ENCODE measurements at places on chromosomes 12 and 14.

DNA sequence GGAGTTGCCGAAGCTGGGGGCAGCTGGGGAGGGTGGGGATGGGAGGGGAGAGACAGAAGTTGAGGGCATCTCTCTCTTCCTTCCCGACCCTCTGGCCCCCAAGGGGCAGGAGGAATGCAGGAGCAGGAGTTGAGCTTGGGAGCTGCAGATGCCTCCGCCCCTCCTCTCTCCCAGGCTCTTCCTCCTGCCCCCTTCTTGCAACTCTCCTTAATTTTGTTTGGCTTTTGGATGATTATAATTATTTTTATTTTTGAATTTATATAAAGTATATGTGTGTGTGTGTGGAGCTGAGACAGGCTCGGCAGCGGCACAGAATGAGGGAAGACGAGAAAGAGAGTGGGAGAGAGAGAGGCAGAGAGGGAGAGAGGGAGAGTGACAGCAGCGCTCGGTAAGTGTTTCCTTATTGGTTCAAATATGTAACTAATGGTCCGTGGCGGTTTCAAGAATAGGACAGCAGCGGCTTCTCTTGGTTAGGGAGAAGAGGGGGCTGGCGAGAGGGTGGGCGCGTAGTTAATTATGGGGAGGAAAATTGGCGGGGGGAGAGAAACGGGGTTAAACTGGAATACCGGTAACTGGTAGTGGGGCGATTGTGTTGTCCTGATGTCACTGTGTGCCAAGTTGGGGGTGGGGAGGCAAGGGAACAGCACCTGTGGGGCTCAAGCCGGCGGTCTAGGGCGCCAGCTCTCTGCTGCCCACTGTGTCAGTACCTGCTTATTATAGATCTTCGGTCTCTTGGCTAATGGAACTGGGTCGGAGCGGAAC is 8.4 kb downstream of the HOXC8 start:
- DNase-seq = no peak

GRCh38 chr14:50001999-50002925 is 109.4 kb downstream of the ARF6 start:
- no peak for DNase-seq

GRCh38 chr12:2902272-2902880 is 11.7 kb downstream of the TULP3 start:
- DNase-seq = no peak

- no peak for DNase-seq
Measured at GRCh38 chr12:116320791-116321217, 43.3 kb upstream of the MED13L start.

DNA sequence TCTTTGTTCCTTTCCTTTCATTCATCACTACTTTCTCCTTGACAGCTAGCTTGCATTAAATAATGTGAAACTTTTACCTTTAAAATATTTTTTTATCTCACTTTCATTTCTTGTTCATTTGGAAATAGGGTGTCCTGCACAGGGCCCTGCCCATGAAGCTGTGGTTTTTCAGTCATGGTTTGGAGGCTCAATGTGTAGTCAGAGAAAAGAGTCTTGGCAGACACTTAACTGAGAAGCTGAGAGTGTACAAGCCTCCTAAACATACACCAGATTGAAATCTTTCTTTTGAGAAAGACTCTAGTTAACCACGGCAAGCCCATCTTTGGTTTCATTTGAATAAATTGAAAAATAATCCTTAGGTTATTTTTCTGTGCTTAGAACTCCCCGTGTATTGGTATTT is 74.2 kb downstream of the KICS2 start:
- no peak for DNase-seq

GRCh38 chr14:50039120-50039517 is 77.3 kb downstream of the VCPKMT start:
- DNase-seq = no peak

DNA sequence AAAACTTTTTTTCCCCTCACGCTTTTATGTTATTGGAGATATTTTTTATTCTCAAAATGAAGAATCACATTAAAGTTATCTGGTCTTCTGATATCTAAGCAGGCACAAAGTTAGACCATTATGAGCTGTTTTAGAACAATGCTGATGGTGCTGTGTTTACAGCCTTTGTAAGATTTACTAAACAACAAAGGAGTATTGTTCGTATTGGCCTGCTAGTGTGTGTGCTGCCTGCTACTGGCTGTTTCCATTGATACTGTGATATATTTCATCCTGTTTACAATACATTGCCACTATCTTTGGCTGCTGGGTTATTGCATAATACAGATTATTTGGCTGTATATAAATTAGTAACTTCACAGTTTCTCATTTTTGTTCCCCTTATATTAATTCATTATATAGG is 220.8 kb downstream of the ITPR2 start:
- DNase-seq = no peak

GRCh38 chr14:35333797-35334743 is 41.9 kb downstream of the PSMA6 start:
- no peak for DNase-seq

GRCh38 chr14:53954551-53955228 is 1.9 kb downstream of the BMP4 start:
- DNase-seq = no peak

DNA sequence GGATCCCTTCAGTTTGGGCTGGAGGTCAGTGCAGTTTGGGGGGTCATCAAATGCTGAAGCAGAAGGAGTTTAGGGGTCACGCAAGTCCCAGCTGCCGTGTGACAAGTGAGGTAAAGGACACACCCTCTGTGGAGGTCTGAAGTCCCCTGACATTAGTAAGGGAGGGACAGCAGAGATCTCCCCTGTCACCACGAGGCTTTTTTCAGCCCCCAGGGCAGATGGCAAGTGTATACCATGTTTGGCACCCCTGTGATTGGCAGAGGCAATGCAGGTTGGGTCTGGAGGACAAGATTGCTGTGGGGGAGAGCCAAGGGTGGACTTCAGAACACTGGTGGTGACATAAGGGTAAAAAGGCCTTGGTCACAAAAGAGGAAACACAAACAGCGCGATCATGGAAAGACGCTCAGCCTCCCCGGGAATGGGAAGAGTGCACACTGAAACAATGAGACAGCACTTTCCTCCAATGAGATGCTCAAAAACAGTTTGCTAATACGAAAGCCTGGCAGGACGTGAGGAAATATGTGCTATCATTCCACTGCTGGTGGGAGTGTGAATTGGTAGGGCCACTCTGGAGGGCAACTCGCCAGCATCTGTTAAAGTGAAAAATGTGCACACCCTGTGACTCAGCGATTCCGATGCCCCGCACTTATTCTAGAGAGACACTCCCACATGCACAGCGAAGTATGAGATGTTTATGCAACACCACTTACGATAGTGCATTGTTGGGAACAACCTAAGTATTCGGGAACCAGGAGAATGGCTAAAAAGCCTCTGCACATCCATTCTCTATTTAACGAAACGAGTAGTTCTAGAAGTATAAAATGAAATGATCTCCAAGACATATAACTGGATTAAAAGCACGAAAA is 14.4 kb upstream of the CD27 start:
- no peak for DNase-seq

DNA sequence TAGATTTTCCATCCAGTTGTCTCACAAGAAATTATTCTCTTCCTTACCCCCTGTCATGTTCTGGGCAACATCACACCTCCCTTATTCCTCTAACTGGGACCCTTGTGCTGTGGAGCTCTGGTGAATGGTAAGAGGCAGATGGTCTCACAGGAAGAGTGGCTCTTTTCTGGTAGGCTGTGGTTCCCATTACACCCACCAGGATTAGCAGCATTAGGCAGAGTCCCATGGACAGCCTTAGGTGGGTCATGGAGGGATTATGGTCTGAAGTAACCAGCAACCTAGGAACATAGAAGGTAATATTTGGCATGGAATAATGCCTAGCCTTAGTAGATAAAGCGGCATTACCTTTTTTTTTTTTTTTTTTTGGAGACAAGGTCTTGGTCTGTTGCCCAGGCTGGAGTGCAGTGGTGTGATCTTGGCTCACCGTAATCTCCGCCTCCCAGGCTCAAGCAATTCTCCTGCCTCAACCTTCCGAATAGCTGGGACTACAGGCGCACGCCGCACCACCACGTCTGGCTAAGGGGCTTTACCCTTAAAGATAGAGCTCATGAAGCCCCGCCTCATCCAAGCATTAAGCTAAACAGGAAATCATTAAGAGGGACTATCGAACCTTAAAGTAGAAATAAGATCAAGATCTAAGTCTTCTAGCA is 4.0 kb downstream of the C14orf119 start:
- no peak for DNase-seq

DNA sequence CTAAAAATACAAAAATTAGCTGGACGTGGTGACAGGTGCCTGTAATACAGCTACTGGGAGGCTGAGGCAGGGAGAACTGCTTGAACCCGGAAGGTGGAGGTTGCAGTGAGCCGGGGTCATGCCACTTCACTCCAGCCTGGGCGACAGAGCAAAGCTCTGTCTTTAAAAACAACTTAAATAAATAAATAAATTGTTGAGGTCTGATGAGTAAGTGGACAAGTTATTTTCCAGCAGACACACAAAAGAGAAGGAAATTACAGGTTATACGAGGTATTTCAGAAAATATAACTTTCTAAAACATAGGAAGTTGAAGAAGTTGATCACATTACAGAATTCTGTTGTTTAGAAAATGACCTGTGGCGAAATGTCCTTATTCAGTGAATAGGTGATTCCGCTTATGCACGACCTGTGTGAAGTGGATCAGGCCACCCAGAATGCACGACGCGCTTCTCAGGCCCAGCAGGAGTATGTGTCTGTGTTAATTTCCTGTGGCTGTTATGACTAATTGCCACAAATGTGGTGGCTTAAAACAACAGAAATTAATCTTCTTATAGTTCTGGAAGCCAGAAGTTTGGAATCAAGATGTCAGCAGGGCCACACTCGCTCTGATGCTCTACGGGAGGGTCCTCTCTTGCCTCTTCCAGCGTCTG is 38.1 kb downstream of the P2RX7 start:
- DNase-seq = no peak

GRCh38 chr14:26500028-26500427 is 97.8 kb downstream of the NOVA1 start:
- DNase-seq = no peak

DNA sequence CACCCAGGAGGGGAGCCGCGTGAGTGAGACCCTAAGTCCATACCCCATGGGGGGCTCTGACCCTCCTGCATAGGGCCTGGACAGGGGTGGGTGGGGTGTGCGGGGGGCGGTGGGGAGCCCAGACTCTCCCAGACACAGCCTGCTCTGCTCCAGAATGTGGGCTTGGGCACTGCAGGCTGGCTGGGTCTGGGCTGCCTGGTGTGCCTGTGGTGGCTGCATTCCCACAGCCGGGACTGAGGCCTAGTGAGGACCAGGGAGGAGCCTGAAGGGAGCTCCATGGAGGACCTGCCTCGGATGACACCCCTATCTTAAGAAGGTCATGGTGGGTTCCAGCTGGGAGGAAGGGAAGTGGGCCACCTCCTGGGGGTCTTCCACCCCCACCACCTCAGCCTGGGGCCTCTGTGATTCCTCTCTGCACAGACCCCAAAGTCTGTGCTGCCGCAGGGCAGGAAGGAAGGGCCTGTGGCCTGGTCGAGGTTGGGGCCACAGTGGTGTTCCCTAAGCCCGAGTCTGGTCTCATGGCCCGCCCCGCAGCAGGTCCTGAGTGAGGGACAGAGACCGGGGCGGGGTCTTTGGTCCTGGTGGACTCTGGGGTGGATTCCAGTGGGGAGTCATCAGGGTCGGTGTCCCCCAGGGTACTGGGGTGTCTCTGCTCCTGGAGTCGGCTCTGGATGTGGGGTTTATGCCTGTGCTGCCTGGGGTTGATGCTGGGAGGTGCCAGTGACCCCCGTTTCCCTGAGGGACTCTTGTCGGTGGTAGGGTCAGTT is 392.3 kb downstream of the TMEM121 start:
- no peak for DNase-seq

DNA sequence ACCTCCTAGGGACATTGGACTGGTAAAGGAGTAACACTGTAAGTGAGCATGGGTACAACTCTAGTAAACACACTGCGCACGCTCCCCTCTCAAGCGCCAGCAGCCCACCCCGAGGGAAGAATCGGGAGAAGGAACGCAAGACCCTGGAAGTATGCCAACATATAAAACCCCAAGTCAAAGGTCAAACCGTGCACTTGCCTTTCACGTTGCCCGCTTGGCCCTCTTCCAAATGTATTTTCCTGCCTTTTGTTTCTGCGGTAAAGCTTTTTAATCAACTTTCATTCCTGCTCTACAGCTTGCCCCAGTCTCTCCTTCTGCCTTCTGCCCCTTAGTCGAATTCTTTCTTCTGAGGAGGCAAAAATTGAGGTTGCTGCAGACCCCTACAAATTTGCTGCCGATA is 17.6 kb upstream of the CHST11 start:
- DNase-seq = no peak

- no peak for DNase-seq
Measured at GRCh38 chr14:105118646-105119407, 49.7 kb downstream of the JAG2 start.

GRCh38 chr12:58007875-58008274 is 66.5 kb downstream of the ATP23 start:
- DNase-seq = no peak

GRCh38 chr12:97048421-97049035 is 141.5 kb downstream of the NEDD1 start:
- DNase-seq = no peak

GRCh38 chr14:55686713-55687112 is 106.7 kb downstream of the KTN1 start:
- DNase-seq = no peak

DNA sequence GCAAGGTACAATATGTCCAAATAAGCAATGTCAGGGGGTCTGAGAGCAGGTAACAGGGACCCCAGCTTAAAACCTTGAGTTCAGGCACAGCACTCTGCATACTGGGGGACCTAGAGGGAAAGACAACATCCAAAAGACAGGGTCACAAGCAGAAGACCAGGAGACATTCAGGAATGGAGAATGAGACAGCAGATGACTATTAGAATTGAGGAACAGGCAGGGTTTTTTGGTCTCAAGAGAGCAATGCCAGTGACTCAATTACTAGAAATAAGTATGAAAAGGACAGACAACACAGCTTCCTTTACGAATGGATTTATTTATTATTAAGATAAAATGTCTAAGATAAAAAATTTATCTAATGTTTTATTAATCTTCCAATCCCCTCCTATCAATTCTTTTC is 223.0 kb downstream of the PTPRO start:
- no peak for DNase-seq

- DNase-seq = no peak
Measured at GRCh38 chr12:109517619-109518018, 40.2 kb downstream of the UBE3B start.

- peak; percentile 45 for DNase-seq
Measured at GRCh38 chr14:104932676-104933631, 8.3 kb downstream of the PLD4 start.

GRCh38 chr14:92493492-92493891 is 20.1 kb upstream of the RIN3 start:
- no peak for DNase-seq

DNA sequence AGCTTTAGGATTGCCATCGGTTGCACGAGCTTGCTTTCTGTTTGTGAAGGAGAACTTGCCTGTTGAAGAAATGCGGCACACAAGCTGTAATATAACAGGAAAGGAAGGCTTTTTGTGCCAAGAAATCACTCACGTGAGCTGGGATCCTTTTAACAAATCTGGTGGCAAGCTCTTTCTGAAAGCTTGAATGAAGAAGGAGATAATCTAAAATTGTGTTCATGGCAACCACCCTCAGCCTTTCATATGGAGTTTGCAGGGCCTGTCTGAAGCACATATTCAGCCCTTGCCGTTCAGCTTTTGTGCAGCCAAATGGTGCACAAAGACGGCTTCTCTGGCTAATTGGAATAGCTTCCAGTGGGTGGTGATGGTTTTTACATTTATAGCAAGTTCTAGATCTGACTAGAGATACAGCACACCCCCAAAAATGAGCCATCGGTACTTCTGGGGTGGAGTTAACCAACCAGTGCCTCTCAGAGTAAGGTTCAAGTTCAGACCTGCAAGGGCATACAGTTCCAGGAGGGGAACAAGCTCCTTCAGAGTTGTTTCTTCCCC is 107.4 kb downstream of the AEBP2 start:
- DNase-seq = no peak

GRCh38 chr12:70853326-70853725 is 67.2 kb downstream of the PTPRR start:
- no peak for DNase-seq
